ENCODE measurements at places on chromosomes 5 and 9.

- DNase-seq, result no peak
Measured at GRCh38 chr9:121055642-121056143, 5.6 kb upstream of the C5 start.

DNA sequence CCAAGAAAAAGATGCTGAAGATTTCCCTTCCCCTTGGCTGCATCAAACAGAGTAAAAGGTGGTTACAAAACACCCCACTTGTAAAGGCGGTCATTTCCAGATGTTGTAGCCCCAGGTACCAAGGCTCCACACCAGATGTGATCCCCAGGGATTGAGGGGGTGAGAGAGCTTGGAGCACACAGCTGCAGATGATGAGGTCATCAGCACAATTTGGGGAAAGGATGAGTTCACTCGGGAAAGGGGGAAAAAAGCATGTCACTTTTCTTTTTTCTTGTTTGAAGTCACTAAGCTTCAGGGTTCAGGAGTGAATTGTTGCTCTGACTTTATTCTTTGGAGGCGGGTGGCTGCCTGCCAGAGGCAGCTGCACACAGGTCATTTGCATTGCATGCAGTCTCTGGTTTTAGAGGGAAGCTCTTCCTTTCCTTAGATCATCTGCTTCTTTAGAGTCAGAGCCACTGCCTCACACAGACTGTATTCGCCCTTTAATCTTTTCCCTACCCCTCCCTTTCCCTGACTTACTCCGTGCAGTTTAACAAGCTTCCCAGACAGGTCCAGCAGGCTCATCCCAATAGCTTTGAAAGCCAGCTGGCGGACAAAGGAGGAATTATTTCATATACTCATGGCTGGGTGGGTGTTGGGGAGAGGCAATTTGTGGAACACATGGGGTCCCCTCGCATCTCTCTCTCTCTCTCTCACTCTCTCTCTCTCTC is 409.3 kb upstream of the SLC24A2 start:
- DNase-seq, result no peak

DNA sequence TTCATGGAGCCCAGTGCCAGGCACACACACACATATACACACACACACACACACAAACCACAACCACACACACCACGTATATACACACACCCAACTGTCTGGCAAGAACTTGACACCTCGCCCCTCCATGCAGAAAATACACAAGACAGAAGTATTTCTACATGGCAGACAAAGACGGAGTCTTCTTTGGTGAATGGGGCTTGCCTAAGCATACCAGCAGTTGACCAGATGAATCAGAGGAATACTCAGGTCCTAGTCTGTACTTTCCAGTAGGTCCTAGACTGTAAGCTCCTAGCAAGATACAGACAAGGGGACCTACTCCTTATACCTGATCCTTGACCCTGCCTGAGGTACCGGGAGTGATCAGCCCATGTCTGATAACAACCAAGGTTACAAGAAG is 60.1 kb downstream of the SIL1 start:
- DNase-seq, result no peak

GRCh38 chr9:14213504-14213903 is 100.4 kb downstream of the NFIB start:
- DNase-seq, result no peak

DNA sequence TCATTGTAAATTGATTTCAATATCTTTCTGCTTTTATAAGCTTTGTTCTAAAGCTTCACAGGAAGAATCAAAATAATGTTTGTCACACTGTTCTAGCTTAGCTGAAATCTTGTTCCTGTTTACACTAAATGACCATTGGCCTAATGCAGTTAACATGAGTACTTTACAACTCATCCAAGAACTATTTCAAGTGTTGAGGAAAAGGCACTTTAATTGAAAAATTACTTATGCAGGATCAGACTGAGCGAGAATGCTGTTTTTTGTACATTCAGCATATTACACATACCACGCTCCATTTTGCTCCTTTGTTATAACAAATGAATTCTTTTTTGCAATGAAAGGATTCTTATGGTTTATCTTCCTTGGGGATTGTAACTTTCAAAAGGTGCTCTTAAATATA is 22.4 kb upstream of the SMIM15 start:
- no peak for DNase-seq

- DNase-seq, result no peak
Measured at GRCh38 chr5:59446356-59446755, 447.2 kb downstream of the PDE4D start.
